Femur (tissue), 1 donor: ENCODE measurements at places on chromosomes 6 and 20.
A peak's percentile ranks its signal among the peaks of the same experiment; 100 is the strongest.

DNA sequence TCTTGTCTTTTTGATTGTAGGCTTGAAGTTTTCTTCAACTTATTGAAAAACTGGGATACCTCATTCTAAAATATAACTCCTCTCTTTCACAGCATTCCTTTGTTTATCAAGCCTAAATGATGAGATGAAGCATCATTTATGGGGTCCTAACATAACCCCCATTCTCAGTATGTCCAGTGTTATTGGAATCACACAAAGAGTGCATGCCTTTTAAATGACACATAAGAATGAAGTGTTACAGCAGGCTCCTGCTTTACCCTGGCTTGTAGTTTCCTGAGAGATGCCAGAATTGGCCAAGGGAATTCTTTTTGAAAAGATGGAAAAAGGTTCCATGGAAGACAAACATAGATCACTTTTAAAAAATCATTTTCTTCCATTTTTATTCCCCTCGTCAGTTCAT is 502.4 kb downstream of the BCKDHB start:
- DNase-seq: no peak

DNA sequence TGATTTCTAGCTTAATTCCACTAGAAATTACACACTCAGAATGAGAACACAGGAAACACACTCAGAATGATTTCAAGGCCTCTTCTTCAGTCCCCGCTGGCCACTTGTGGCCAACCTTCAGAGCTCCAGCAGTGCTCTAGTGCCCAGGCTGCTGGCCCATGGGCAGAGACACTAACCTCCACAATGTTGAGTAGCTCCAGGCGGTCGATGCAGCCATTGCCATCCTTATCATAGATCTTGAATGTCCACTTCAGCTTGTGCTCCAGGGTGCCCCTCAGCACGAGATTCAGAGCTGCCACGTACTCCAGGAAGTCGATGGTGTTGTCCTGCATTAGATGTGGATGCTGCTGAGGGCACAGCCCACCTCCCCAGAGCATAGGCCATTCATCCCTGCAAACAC is 6.3 kb downstream of the GUCA1B start:
- no peak for DNase-seq

DNA sequence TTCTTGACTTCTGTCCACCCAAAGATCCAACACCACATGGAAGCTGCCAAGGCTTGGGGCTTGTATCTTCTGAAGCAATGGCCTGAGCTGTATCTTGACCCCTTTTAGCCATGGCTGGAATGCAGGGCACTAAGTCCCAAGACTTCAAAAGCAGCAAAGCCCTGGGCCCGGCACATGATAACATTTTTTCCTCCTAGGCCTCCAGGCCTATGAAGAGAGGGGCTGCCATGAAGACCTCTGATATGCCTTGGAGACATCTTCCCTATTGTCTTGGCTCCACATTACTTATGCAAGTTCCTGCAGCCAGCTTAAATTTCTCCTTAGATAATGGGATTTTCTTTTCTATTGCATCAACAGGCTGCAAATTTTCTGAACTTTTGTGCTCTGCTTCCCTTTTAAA is 1252.6 kb upstream of the CITED2 start:
- DNase-seq: no peak

DNA sequence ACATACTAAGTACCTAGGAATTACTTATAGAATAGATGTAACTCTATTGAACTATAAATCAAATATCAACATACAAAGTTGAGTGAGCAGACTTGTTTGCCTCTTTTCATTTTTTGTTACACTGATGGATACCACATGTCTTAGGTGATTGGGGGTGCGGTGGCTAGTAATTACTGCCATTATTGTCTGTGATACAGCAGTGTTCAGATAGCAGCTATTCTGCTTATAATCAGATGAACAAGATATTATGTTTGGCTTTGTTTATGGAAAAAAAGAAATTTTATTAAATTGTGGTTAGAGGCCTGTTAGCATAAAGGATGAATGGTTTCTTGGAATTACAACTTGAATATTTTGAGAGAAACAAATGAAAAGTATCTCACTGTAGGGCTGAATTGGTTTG is 55.9 kb downstream of the KCNQ5 start:
- DNase-seq: no peak

GRCh38 chr6:41512146-41512701 is 34.0 kb upstream of the FOXP4 start:
- DNase-seq: no peak

DNA sequence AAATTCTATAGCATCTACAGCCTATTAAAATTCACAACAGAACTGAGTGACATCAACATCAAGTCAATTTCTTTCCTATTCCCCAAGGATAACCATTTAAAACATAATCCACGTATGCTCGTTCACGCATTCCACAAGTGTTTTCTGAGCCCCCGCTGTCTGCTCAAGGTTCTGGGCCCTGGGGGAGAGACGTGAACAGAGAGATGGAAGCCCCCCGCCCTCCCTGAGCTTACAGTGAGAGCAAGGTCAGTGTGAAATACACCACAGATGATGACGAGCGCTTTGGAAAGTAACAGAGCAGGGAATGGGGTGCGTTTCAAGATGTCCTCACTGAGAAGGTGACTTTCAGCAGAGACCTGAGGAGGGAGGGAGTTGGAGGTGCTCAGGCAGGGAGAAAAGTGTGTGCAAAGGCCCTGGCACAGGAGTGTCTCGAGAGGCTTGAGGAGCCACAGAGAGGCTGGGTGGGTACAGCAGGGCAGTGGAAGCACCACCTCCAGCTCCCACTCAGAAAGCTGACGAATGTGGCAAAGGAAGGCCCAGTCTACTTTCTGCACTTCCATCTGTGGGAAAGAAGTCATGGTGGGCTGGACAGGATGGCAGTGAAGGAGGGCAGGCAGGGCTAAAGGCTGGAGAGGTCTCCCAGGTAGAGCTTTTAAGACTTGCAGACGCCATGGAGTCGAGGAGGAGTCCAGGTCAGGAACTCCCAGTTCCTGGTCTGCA is 88.3 kb downstream of the DLL1 start:
- no peak for DNase-seq

- DNase-seq: no peak
Measured at GRCh38 chr6:95785785-95786184, 208.4 kb downstream of the MANEA start.

- DNase-seq: no peak
Measured at GRCh38 chr6:53315086-53315724, 33.5 kb downstream of the ELOVL5 start.

DNA sequence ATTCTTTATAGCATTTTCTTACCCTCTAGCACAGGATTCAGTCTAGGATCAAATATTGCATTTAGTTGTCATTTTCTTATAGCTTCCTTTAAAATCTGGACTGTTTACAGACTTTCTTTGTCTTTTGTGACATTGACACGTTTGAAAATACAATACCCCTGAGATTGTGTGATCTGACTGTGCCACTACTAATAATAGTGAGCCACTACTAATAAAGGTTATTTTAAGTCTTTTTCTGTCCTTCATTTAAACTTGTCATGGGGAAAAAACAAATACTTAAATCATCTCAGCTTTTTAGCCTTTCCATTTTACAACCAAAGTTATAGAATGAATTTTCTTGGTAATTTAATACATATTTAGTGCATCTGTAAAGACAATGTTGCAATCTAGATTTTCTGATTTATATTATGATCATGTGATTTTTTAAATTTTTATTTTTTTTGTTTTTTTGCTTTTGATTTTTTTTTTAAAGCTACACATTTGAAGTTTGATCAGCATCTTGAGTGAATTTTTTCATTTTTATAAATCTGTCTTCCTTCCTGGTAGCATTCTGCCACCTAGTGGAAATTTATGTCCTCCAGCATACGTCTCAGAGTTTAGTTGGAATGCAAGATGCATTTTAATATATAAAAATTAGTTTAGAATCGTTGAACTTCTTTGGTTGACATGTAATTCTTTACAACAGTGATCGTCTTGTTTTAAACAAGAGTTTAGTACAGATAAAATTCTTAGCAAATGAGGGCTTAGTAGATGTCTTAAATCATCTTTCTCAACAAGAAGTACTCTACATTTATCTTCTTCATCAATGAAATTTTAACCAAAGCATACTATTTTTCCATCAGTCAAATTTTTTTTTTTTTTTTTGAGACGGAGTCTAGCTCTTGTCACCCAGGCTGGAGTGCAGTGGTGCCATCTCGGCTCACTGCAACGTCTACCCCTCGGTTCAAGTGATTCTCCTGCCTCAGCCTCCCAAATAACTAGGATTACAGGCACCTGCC is 119.4 kb downstream of the NCOA3 start:
- no peak for DNase-seq

GRCh38 chr20:1467082-1467354 is 369 bp upstream of the NSFL1C start:
- DNase-seq: no peak

DNA sequence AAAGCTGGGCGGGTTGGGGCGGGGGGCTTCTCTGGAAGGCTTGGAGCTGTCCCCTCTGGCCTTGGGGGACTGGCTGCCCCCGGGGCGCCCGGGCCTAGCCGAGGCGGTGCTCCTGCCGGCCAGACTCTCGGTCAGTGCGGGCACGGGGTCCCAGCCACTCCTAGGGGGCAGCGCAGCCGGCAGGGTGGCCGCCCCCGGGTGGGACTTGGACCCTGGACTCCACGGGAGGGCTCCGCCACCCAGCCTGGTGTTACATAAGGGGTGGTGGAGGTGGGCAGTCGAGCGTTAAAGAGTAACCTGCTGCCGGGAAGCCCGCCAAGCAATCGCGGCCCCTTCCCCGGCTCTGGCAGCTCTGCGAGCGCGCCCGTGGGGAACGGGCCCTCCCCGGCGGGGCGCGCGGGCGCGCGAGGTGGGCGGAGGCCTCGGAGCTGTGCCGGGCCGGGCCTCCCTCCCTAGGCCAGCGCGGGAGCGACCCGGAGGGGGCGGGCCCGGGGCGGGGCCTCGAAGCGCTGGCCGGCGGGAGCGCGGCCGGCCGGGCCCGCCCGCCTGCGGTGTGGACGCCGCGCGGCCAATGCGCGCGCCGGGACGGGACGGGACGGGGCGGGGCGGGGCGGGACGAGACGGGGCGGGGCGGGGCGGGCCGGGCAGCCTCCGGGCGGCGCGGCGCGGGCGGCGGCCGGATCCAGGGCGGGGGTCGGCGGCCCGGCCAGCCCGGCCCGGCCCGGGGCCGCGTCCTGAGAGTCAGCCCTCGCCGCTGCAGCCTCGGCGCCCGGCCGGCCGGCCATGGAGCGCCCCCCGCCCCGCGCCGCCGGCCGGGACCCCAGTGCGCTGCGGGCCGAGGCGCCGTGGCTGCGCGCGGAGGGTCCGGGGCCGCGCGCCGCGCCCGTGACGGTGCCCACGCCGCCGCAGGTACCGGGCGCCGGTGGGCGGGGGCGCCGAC is at the start of gene SLC2A4RG:
TSS of gene SLC2A4RG (plus strand) at position 647 of the 940 bp plus-strand sequence. CDS start at position 784, 137 bp downstream.
- DNase-seq: peak; percentile 88

- DNase-seq: no peak
Measured at GRCh38 chr6:114346451-114346850, 3.6 kb upstream of the HS3ST5 start.

GRCh38 chr6:136719280-136720044 is 72.8 kb downstream of the MAP3K5 start:
- DNase-seq: no peak

DNA sequence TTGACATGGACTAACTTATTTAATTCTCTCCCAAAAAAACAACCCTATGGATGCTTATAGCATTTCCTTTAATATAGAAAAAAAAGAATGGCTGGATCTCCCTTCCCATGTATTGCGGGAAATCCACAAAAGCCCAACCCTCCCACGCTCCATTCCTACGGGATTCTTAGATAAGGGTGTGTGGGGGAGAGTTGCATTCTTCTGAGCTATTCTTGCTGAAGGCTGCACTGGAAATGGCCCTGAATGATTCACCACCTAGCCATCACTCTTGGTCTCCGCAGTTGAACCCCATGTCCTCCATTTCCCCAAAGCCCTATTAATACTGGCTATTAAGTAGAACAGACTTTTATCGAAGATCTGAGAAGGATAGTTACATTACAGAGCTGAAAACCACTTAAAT is 41.9 kb upstream of the ADGRF5 start:
- DNase-seq: no peak

GRCh38 chr6:43828711-43829110 is 58.7 kb downstream of the VEGFA start:
- no peak for DNase-seq

DNA sequence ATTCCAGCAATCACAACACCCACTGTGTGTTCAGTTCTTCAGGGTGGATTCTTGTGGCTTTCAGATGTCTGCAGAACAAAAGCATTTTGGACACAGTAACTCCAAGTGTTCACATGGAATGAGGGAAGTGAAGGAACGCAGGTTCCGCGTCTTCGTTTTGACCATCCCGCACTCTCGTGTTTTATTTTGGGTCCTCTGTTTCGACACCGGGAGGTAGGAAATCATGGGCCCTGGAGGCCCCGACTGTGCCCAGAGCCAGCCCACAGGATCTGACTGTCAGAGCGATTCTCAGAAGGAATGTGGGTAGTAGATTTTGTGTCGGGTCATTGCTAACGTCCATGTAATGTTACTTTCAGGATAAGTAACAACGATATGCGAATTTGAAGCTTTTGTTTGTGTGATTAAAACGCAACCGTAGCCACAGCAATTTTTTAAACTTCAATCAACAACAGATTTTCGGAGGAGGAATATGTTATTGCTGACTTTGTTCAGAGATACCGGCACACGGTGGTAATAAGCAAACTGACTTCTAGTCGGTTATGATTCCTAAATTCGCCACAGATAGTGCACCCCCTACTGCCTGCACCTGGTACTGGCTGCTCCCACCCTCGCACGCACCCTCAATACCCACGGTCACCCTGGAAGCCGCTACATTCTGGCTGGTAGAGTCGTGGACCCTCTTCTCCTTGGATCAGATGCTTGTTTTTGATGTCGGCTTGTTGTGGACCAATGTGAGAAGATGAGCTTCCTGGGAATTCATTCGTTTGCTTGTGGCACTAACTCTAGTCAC is 10.5 kb downstream of the NPEPL1 start:
- no peak for DNase-seq

- DNase-seq: no peak
Measured at GRCh38 chr6:71157345-71157744, 131.3 kb upstream of the OGFRL1 start.

GRCh38 chr6:111478064-111478476 is 4.9 kb downstream of the REV3L start:
- DNase-seq: no peak

- peak; percentile 79 for DNase-seq
Measured at GRCh38 chr6:166277018-166277417, 31.2 kb downstream of the PRR18 start.

DNA sequence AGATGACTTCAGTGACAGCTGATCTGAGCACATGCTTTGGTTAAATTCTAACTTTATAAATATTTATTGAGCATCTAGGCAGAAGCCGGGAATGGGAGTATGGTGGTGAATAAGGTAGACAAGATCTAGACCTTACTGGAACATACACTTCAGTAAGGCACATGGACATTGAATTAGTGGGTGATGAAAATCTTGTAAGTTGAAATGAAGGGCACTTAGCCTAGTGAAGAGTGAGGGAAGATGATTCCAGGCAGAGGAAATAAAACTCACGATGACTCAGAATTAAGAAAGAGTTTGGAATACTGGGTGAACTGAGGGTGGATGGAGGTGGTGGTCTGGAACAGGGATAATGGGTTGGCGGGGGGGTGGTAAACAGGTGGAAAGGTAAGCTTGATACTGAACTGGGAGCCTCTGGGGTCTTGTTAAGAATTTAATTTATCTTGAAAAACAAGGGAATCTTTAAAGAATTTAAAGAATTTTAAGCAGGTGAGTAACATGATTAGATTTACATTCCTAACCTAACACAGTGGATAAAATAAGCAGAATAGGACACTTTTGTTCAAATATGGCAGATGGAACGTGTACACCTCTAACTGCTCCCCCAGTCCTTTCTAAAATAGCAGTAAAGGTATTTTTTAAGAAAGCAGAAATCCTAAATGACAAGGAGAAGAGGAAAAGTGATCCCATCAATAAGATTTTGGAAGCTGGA is 75.2 kb upstream of the ARHGAP18 start:
- DNase-seq: no peak

GRCh38 chr20:38650010-38650409 is 48.4 kb downstream of the ARHGAP40 start:
- DNase-seq: no peak

- DNase-seq: no peak
Measured at GRCh38 chr20:25507385-25508082, 77.8 kb downstream of the NINL start.
